GM12891 (cell line): ENCODE measurements at places on chromosomes 3 and 15.
A peak's percentile ranks its signal among the peaks of the same experiment; 100 is the strongest.

- DNase-seq, result no peak
Observed at GRCh38 chr15:40940296-40940801, 11.2 kb downstream of the DLL4 start.

GRCh38 chr3:55807210-55807609 lies 320.1 kb upstream of the WNT5A start:
- no peak for DNase-seq

- DNase-seq, result no peak
Observed at GRCh38 chr3:36362973-36363372, 17.3 kb upstream of the STAC start.

- DNase-seq, result no peak
Observed at GRCh38 chr3:49883998-49884397, 14.3 kb upstream of the CAMKV start.

- no peak for DNase-seq
Observed at GRCh38 chr3:76134166-76134565, 348.8 kb upstream of the ZNF717 start.

GRCh38 chr15:95300958-95301357 lies 1029.5 kb upstream of the NR2F2 start:
- no peak for DNase-seq

DNA sequence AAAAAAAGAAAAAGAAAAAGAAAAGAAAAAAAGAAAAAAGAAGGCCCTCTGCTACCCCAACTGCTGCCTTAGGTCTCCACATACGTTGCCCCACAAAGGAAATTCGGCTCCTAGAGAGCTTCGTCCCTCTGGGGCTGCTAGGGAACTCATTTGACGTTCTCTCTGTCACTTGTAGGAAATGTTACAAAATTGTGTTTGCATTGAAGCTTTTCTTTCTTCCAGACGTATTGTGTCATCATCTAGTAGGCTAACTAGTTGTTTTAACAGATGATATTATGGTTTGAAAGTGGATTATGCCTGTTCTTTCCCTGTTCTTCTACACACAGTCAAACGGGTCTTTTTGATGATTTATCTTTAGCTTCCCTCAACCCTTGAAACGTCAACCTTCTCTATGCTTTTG lies 125.3 kb downstream of the BDH1 start:
- DNase-seq, result no peak

DNA sequence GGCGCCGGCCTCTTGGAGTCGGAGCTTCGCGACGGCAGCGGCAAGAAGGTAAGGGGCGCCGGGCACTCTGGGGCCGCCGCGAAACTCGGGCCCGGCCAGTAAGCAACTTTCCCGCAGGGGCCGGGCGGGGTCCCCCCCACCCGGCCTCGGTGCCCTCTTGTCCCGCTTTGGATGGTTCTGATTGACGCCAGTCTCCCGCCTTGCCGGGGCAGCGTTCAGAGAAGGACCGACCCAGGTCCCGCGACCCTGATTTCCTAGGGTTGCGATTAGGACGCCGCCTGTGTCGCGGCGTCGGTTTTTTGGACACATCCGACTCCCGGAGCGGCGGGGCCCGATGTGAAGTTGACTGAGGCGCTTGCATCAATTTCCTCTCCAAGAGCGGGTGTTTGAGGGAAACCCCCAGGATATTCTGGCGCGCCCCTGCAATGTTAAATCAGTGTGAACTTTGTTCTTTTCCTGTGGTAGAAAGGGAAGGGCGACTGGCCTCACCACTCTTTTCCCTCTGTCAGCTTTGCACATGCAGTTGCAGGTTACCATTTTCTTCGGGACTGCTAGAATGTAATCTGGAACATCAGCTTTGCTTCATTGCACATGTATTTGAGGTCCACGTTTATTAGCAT lies 755 bp downstream of the PDE8A start:
- DNase-seq, result no peak

DNA sequence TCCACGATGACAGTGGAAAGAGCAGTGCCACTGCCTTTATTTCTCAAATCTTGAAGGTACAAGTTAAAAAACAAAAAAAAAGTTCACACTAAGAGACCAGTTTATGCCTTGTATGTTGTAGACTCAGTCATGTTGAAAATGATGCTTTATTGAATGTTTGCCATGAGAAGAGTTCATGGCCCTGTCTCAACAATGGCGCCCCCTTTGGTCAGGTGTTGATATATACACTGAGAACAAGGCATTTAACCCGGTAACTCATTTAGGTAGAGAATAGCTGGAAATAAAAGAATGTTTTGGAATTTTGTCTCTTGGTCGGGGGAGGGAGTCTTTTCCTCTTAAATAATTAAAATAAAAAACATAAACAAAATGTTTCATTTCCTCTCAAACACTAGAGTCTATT lies 145.6 kb upstream of the SLC2A2 start:
- DNase-seq, result no peak

GRCh38 chr3:15331606-15332404 lies 581 bp downstream of the SH3BP5 start:
- peak; percentile 29 for DNase-seq

DNA sequence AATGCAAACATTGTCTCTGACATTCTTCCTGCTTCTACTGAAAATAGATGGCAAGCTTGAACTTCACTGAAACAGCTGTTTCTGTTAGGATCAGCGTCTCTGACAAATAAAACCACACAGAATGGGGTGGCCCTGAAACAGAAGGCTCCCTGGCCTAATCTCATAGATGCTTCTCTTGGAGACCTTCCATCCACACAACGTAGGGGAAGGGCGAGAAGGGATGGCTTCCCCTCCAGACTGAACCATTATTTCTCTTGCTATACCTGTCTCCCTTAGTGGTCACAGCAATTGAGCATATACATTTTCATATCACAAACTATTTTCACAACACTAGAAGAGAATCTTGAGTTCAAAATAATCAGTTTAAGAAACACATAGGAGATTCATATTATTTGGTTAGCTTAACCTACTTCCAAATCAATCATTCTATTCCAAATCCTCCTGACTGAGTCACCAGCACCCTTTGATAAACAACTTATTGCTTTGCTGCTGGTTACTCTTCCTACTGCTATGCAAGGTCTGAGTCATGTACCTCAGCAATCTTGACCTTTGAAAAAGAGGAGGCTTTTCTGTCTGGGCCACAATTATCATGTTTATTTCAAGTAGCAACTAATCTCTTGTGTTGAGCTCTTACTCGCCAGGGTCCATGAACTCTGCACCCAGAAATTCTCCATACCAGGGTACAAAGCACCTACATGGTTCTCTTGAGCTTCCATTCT lies 45.5 kb downstream of the CBLB start:
- DNase-seq, result no peak

- no peak for DNase-seq
Observed at GRCh38 chr3:159114582-159114981, 312.7 kb downstream of the MFSD1 start.

- DNase-seq, result no peak
Observed at GRCh38 chr3:108088697-108089096, 2.1 kb downstream of the CD47 start.

DNA sequence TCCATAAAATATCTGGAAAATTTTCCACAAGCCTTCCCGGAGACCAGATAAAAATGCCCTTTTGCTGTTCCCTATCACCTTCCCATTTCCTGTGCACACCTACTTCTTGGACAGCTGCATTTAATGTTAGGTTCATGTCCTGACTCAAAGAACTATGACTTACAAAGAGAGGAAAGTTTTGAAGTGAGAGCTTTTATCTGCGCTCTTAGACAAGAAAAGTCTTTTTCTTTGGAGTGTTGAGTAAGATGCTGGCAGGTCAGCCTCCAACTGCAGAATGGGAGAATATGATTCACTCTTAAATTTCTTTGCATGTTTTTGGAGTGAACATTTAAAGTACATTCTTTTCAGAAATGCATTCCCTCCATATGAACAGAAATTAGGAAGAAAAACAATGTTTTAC lies 147.3 kb upstream of the DPH6 start:
- DNase-seq, result no peak

GRCh38 chr15:92277776-92278175 lies 115.9 kb upstream of the ST8SIA2 start:
- no peak for DNase-seq

- DNase-seq, result no peak
Observed at GRCh38 chr3:100993309-100993708, at the start of gene ABI3BP. Gene ABI3BP (minus strand): TSS chr3:100993421. CDS start chr3:100993384, 37 bp downstream.

- no peak for DNase-seq
Observed at GRCh38 chr3:163481738-163482137, 1596.6 kb downstream of the SI start.

DNA sequence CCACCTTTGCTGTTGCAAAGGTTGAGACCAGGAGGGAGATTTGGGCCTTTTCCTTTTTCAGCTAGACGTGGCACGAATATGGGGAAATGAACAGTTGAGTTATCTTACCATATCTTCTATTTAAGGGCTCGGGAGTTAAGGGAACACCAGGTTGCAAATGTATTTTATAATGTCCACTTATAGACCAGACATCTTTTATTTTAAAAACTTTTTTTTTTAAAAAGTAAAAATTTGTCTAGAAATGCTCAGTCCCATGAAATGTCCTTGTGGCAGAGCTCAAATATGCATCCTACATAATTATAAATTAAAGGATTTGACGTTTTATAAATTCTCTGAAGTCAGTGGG lies 103.6 kb upstream of the VEPH1 start:
- DNase-seq, result no peak

DNA sequence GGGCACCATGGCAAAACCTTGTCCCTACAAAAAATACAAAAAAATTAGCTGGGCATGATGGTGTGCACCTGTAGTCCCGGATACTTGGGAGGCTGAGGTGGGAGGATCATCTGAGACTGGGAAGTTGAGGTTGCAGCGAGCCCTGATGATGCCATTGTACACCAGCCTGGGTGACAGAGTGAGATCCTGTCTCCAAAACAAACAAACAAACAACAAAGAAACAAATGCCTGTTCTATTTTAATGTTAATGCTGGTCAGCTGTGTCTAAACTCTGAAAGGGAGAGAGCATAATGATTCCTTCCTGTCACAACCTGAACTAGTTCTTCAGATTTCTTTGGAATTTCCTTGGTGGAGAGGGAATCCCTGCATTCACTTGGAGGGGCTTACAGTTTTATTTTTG lies 413.0 kb upstream of the TBL1XR1 start:
- no peak for DNase-seq

GRCh38 chr3:44125882-44126281 lies 115.8 kb upstream of the TOPAZ1 start:
- DNase-seq, result no peak

DNA sequence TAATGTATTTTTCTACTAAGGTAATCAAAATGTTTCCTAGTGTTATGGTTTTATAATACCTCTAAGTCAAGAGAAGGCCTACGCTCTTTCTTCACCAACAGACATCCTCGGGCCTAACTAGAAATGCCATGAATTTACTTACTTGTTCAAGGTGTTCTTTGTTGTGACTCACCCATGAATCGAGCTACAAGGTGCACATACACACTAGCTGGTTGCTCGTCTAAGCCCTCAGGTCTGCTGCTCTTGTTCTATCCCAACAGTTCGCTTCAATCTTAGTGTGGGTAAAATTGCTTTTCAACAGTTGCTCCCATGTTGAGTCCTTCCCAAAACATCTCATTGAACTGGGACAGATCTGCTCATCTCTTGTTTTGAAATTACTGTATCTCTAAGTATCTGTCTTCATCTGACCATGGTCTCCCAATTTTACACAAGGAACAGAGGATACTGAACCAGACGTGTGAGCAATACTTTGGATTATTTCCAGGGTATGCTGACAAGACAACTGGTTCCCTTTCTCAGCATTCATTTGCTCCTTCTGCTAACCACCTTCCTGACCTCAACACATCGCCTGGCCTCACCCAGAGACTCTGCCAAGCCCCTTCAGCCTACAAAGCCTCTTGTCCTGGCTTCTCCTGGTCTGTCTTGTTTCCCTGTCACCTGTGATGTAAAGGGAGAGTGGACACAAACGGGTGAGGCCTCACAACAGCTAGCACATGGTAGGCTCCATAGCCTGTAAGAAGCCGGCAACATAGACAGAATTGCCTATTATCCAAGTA lies 84.2 kb downstream of the NEDD4 start:
- no peak for DNase-seq

DNA sequence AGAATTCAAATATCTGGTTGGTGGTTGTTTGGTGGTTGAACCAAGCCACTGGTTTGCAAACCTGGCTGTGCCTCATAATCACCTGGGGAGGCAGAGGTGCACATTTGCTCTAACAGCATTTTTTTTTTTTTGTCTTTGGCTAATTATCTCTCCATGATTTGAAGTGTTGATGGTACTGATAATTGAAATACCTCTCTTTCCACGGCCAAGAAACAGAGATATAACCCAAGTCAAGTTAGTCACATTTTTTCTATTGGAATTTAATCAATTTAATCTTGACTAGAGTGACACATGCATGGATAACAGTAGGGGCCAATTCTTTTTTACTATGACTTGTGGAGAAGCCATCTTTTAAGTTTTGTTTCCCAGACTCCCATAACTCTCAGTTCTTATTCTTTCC lies 37.5 kb upstream of the SUCLG2 start:
- no peak for DNase-seq

- no peak for DNase-seq
Observed at GRCh38 chr3:172680684-172681083, 30.2 kb downstream of the NCEH1 start.

DNA sequence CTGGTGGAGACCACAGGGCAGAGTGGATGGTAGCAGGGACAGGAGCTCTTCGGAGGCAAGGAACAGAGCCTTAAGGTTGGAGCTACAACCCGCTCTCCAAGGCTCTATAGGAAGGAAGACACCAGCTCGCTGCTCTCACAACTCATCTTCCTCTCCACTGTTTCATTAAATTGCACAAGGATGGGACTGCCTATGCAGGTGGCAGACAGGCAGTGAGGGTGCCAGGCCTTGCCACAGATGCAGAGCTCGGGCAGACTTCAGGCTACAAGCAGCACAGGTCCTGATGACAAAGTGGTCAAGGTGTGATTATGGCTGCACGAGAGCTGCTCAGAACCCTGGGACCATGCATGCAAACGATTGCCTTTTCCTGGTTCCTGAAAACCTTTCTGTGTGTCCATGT lies 144.6 kb downstream of the FOXP1 start:
- no peak for DNase-seq

GRCh38 chr15:57500979-57501576 lies 90.6 kb upstream of the MYZAP start:
- DNase-seq, result no peak

- DNase-seq, result no peak
Observed at GRCh38 chr3:69116897-69117296, 5.5 kb downstream of the LMOD3 start.

DNA sequence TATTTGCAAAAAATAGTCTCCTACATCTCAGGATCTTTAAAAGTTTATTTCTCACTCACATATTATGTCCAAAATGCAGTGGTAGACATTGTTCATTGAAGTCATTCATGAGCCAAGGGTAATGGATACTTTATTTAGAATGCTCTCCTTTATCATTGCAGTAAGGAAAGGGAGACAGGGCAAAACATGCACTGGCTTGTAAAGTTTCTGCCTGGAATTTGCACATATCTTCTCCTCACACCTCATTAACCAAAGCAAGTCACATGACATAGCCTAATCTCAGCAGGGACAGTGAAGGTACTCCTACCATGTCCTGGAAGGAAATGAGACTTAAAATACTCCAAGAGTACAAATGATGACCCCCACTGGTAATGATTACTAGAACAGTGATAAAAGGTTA lies 333.7 kb upstream of the EPHA3 start:
- DNase-seq, result no peak

GRCh38 chr3:78049521-78049920 lies 1009.6 kb downstream of the ROBO2 start:
- DNase-seq, result no peak
